Fibroblast of mammary gland (primary cell): ENCODE measurements at places on chromosomes 4 and X.

- DNase-seq = no peak
Observed at GRCh38 chr4:100695871-100696270, 178.0 kb upstream of the EMCN start.

GRCh38 chr4:8435656-8436121 lies 4.8 kb downstream of the ACOX3 start:
- DNase-seq = no peak

GRCh38 chrX:8204169-8204935 lies 33.3 kb upstream of the VCX2 start:
- DNase-seq = no peak

DNA sequence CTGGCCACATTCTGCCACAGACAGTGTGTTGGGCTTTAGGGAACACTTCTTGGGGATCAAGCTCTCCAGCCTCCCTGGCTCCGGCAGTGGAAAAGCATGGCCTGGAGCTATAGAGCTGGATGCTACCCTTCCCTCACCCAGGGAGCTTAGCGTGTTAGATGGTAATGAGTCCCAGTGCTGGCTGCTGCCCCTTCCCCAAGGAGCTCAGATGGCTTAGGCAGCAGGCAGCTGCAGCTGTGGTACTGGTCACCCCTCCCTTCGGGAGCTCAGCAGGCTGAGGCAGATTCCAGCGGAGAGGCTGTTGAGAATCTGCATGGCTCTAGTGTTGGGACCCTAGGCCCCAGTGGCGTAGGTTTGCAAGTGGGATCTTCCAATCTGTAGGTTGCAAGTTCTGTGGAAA lies 19.5 kb downstream of the TMEM144 start:
- DNase-seq = no peak

GRCh38 chr4:123750044-123750443 lies 353.4 kb downstream of the SPRY1 start:
- DNase-seq = no peak

DNA sequence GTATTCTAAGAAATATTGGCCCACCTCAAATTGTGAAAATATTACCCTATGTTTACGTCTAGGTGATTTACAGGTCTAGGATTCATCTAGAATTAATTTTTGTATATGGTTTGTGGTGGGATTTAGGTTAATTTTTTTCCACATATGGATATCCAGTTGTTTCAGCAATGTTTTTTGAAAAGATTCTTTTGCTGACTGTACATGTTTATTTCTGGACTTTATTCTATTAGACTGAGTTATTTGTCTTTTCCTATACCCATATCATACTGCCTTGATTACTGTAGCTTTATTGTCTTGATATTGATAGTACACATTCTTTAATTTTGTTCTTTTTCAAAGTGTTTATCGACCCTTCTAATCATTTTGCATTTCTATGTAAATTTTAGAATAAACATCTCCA lies 83.5 kb downstream of the PRKG2 start:
- no peak for DNase-seq

GRCh38 chr4:154942176-154942575 lies 161.1 kb downstream of the RBM46 start:
- peak; percentile 4 for DNase-seq

- DNase-seq = peak; percentile 53
Observed at GRCh38 chrX:149259241-149259640, 245.9 kb downstream of the IDS start.

DNA sequence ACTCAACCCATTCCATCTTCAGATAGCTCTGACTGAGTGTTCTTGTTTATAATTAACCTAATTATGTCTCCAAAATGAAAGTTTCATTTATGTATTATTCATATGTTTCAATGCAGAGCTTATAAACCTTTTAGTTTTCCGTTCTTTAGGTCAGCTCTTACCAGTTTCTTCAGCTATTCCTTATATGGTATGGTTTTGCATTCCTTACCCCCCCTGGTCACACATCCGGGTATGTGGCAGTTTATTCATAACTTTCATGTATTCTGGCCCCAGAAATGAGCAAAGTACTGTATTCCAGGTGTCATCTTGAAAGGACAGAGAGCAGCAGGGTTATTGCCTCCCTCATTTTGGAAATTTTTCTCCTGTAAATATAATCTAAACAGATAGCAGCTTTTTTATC lies 16.8 kb upstream of the IGSF1 start:
- DNase-seq = no peak

- DNase-seq = no peak
Observed at GRCh38 chr4:15754323-15754722, 23.8 kb upstream of the CD38 start.
